ENCODE measurements at places on chromosomes 6 and 20.

- no peak for DNase-seq
These were observed 56.7 kb downstream of the TRIM27 start for GRCh38 chr6:28867086-28867409.

- DNase-seq: no peak
These were observed 61.3 kb upstream of the EPB41L1 start for GRCh38 chr20:36093025-36093803.

DNA sequence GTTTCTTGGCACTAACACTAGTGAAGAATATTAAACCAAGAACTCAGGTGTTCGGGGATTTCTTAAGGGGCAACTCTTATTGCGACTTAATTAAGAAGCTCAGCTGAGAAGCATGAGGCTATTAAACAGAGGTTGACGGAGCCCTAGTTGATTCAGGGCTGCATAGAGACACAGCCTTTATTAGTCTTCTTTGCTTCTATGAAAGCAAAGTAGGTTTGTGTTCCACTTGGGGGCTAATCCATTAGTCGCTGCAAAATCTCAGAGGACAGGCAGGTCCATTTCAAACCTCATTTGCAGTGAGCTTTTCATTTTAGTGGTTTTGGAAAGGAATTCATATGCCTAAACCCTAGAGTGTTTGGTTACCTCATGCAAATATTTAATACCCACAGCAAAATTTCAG is 506.6 kb upstream of the SULF2 start:
- no peak for DNase-seq

- DNase-seq: peak; percentile 38
These were observed 5.1 kb downstream of the KCNS1 start for GRCh38 chr20:45095805-45096238.

- DNase-seq: no peak
These were observed 148.5 kb upstream of the PDE7B start for GRCh38 chr6:135703007-135703406.

- no peak for DNase-seq
These were observed 43.5 kb downstream of the NOL4L start for GRCh38 chr20:32541323-32542258.

GRCh38 chr20:1891263-1892118 is 3.7 kb upstream of the SIRPA start:
- DNase-seq: no peak

DNA sequence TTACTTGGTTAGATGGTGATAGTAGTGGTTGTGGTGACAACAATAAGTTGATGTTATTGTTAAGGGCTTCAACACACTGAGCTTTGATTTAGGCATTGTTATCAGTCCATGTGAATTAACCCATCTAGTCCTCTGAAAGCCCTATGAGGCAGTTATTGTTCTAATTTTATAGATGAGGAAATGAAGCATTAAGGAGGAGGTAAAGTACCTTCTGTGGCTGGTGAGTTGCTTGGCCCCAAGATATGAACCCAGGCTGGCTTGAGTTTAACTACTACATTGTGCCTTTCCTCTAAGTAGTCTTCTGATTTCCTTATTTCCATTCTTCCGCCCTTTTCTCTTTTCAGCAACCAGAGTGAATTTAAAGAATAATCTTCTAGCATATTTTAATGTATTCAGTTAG is 81.7 kb downstream of the QKI start:
- DNase-seq: no peak

GRCh38 chr20:42502591-42502990 is 687.1 kb downstream of the PTPRT start:
- DNase-seq: no peak

DNA sequence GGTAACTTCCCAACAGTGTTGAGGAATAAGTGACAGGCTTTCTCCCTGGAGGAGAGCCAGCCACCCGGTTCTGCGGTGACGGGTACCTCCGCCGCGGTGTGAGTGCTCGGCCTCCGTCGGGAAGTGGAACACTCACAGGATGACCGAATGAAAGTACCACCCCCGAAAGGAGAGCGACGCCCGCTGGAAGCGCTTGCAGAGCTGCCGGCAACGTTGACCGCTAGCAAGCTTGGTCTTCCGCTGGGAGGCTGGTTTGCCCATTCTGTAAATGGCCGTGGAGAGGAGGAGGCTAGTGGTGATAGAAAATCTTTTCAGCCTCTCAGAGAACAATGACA is 614 bp upstream of the TMEM242 start:
- DNase-seq: no peak

GRCh38 chr6:15375638-15376290 is 129.9 kb downstream of the JARID2 start:
- no peak for DNase-seq

GRCh38 chr20:26135325-26136110 is 438.9 kb upstream of the ZNF337 start:
- DNase-seq: no peak

GRCh38 chr6:31203345-31203979 is 33.0 kb upstream of the POU5F1 start:
- peak; percentile 53 for DNase-seq

GRCh38 chr6:37674161-37674560 is 23.5 kb downstream of the MDGA1 start:
- no peak for DNase-seq

DNA sequence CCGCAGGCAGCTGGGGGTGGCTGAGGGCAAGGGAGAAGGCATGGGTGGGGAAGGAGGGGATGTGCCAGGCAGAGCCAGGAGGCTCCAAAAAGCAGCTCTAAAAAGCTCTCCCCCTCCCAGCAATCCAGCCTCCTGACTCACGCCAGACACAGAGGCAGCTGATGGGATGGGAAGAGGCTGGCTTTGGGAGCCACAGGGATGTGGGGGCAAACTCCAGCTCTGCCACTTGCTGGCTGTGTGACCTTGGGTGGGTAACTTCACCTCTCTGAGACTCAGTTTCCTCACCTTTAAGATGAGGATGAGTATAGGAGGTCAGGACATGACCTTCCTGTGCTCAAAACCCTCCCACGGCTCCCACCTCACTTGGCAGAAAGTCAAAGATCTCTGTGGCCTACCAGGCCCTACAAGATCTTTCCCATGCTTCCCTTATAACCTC is 148.9 kb downstream of the CEBPB start:
- no peak for DNase-seq

DNA sequence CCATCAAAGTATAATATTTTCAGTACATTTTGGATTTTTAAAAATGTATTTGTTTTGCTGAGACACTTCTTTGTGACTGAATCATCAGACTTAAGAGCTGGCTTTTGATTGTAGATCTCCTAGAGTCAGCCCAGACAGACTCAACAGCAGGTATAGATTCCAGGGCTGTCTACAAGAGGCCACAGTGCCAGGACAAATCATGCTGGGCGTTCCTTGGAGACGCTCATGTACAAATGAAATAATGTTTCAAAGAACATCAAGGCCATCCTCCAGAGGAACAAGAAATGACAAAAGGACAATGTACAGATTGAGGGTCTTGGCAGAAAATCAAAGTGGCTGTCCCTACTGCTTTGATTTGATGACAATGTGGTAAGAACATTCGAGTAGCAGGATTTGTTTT is 369.3 kb downstream of the GRIK2 start:
- DNase-seq: no peak

GRCh38 chr20:47785854-47786764 is 828 bp upstream of the SULF2 start:
- no peak for DNase-seq

- DNase-seq: no peak
These were observed 2.7 kb upstream of the MAFB start for GRCh38 chr20:40691566-40692239.

Measured in effector CD4-positive, alpha-beta T cell (primary cell).